ENCODE measurements at places on chromosomes 16 and 17. TPM values are rescaled to one million over a fixed set of nuclear protein-coding genes. Genes with fewer than 3 reads are reported as not detected.
A peak's percentile ranks its signal among the peaks of the same experiment; 100 is the strongest.

DNA sequence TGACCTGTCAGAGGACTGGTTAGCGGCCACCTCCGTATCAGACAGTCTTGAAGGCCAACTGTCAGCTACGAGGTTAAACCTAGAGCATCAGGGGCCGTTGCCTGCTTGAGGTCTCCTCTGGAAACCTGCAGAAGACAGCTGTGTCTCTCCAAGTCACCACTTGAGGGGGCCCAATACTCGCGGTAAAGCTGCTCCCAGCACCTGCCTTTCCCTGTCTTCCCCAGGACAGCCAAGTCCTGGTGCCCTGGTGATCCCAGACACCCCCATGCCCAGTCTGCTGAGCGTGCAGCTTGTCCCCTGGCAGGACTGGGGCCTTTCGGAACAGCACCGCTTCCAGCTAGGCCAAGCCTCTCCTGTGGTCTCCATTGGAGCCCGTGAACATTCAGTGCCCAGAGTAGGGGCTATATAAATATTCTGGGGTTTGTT lies 80.1 kb downstream of the DNAH17 start:
- peak; percentile 88 for DNase-seq

Gene PIEZO1
- total RNA-seq, result 20.4 TPM

Gene TLCD2
- 2.6 TPM for total RNA-seq

- no peak for DNase-seq
These were observed 5.2 kb downstream of the RPH3AL start for GRCh38 chr17:347309-347899.

GRCh38 chr16:1426734-1427471 lies 4.0 kb upstream of the PERCC1 start:
- no peak for DNase-seq

Gene SOX9
- total RNA-seq, result 24.0 TPM

DNA sequence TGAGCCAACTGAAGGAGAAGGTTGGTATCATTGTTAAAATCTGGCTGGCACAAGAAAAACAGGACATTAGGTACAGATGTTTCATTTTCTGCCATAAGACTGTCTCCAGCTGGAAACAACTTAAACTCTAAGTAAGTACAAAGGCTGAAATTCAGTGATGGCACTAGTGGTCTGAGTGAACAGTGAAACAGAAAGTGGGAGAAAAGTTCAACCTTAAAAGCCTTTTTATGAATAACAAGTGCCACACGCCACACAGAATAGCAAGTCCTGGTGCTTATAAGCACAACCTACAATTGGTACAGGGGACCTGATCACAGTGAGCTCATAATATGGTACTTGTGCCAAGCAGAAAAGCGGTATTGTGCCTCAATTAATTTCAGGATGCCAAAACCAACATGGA lies 56.7 kb downstream of the CEP112 start:
- no peak for DNase-seq

Gene PROCA1
- 2.0 TPM for total RNA-seq

DNA sequence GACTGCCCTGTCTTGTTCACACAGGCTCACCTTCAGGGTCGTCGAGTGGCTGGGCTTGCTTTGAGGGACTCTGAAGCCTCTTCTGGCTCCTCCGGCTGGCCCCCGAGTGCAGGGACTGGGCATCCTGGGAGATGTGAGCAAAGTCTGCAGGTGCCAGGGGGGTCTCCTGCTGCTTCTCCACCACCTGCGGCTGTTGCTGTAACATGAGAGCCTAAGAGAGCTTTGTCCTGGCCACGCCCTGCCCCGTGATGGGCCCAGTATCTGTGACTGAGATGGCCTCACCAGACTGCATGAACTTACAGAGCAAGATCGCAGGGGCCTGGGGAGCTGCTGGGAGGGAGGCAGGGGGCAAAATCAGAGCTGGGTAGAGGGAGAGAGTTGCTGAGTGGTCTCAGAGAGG lies 12.5 kb downstream of the ERN2 start:
- no peak for DNase-seq

GRCh38 chr17:43406676-43407645 lies 8.2 kb downstream of the ARL4D start:
- no peak for DNase-seq

Gene ZNF205
- 6.5 TPM for total RNA-seq

DNA sequence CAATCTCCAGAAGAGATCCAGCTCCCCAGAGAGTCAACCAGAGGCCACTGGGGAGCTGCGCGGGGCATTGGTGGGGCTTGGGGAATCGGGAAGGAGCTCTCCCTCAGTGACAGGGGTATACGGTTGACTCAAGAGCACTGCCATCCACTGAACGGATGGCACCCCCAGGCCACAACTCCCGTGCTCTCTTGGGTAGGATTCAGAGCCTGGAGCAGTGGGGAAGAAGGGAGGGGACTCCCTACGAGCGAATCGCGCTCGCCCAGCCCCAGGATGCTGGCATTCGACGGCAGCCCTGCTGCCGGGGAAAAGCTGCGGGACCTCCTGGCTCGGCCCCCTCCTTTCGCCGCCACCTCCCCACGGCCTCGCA lies 473 bp upstream of the TPPP3 start:
- DNase-seq, result no peak

- DNase-seq, result no peak
These were observed 16.3 kb upstream of the RNPS1 start for GRCh38 chr16:2284001-2284770.

DNA sequence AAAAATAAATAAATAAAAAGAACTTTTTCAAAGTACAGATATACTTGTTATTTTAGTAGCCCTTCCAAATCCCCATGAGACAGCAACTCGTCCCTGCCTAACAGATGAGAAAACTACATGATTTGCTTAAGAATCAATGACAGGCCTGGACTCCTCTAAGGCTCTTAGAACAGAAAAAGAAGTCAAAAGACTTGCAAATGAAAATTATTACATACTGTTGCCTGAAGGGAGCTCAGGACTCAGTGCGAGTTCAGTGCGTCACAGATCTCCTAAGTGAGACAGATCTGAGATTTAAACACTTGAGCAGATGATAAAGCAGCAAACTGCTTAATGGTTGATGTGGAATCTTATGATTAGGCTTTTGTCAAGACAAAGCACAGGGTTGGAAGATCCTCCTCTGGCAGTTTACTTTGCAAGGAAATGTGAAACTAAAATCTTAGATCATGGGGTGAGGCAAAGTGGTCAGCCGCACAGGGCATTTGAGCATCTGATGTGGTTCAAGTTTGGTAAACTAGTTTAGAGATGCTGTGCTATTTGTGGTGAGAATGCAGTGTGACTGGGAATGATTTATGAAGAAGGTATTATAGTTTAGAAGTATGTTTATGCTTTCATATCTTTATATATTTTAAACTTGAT lies 138.1 kb downstream of the TRIM37 start:
- DNase-seq, result no peak

DNA sequence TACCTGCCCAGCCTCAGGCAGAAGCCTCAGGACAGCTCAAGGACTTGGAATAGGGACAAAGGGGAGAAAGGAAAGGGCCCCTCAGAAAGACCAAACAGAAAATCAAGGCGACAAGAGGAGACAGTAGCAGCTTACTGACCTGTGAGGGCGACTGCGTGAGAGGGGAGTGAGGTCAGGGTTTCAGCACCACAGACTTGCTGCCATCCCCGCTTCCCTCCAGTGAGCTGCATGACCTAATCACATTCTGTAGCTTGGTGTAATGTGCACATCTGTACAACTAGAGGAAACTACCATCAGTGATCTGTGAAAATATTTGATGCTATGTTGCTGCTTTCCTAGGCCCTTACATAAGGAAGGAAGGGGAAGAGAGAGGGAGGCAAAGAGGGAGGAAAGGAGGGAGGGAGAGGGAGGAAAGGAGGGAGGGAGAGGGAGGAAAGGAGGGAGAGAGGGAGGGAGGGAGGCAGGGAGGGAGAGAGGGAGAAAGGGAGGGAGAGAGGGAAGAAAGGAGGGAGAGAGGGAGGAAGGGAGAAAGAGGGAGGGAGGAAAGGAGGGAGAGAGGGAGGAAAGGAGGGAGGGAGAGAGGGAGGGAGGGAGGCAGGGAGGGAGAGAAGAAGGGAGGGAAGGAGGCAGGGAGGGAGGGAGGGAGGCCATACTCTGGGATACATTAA lies 404.9 kb upstream of the CDH5 start:
- no peak for DNase-seq

Gene SLFN12
- total RNA-seq, result 4.3 TPM

- no peak for DNase-seq
These were observed 119.3 kb upstream of the TBX2 start for GRCh38 chr17:61280338-61280737.

Gene IRX5
- 15.4 TPM for total RNA-seq

Gene TLCD1
- total RNA-seq, result 2.4 TPM

- DNase-seq, result no peak
These were observed 89.5 kb downstream of the RAP1GAP2 start for GRCh38 chr17:2885733-2886132.

Gene MYH8
- total RNA-seq, result 0.05 TPM

DNA sequence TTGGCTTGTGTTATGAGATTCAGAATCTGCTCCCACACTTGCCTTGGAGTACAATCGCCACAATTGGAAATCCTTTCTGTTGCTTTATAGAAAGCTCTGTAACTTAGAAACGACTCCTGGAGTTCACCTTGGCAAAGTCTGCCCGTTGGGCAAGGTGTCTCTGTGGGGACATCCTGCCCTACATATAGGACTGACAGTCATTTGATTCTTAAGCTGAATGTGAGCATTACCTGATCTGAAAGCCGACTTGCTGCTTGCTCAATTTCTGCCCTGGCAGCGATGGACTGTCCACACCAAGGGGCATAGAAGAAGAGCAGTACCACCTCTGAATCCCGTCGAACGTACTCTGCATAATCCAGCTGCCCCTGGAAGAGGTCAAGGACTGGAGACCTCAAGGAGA lies 6.9 kb downstream of the TXNDC11 start:
- DNase-seq, result no peak

Data from cardiac septum (tissue), 1 donor.